ENCODE measurements at places on chromosomes 4 and X.
A peak's percentile ranks its signal among the peaks of the same experiment; 100 is the strongest.

GRCh38 chr4:52979020-52979419 is 116.9 kb downstream of the RASL11B start:
- no peak for DNase-seq

GRCh38 chr4:81604683-81605218 is 133.0 kb upstream of the RASGEF1B start:
- no peak for DNase-seq

DNA sequence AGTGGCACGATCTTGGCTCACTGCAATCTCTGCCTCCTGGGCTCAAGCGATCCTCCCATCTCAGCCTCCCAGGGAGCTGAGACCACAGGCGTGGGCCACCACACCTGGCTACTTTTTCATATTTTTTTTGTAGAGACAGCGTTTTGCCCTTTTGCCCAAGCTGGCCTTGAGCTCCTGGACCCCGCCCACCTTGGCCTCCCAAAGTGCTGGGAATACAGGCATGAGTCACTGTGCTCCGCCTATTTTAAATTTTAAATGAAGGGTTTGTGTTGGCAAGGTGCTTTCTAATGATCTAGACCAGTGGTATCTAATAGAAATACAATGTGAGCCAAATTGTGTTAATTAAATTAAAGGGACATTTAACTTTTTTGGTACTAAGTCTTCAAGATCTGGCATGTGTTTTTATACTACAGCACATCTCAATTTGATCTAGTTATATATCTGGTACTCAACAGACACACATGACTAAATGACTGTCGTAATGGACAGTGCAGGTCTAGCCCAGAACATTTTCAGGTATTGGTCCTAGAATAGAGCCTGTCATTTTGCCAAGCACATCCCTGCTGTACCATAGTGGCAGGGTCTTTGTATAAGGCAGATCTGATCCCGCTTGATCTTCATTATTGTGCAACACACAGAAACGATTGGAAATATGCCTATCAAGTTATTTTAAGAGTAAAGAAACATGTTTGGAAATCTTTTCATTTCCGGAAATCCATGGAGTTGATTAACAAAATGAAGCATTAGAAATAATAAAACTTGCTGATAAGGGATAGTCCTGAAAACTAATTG is 7.3 kb downstream of the PGK1 start:
- no peak for DNase-seq

DNA sequence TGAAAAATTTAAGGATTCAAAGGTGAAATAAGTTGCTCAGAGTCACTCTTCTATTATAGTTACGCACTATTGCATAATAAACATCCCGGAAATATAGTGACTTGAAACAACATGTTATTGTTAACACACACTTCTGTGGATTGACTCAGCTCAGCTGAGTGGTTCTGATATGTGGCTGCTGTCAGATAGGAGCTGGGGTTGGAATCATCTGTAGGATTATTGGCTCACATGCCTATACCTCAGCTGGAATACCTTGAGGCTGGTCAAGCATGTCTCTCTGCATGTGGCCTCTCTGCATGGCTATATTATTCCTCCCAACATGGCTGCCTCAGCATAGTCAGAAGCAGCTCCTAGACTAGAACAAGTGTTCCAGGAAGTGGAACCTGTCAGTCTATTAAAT is 486.7 kb upstream of the MAGEB2 start:
- DNase-seq = no peak

- DNase-seq = no peak
Measured at GRCh38 chrX:53882331-53882730, 161.9 kb downstream of the PHF8 start.

DNA sequence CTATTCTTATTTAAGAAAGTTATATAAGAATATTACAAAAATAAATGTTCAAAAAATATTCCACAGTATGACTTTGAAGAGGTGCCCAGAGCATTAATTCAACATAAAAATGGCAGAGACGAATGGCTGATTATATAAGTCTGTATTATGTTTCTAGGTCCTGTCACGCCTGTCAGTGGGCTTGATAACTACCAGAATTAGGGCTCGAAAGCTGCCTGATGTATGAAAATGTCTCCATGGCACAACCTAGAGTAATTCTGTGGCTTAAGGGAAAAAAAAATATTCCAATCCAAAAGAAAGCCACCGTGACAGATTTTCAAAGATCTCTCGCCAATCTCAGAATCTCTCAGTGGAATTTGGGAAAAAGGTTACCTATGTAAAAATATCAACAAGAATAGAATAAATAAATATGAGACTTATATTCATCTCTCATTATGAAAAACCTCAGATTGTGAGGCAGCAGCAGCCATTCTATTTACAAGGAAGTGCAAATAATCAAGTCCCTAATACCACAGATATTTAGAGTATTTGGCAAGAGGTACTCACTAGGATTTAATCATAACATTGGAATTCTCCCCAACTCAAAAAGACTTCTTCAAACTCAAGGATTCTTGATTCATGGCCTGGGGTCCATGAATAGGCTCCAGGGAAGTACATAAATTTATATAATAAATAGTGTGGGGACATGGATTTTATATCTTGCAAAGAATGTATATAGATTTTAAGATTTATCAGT is 489.1 kb upstream of the INTU start:
- DNase-seq = no peak

DNA sequence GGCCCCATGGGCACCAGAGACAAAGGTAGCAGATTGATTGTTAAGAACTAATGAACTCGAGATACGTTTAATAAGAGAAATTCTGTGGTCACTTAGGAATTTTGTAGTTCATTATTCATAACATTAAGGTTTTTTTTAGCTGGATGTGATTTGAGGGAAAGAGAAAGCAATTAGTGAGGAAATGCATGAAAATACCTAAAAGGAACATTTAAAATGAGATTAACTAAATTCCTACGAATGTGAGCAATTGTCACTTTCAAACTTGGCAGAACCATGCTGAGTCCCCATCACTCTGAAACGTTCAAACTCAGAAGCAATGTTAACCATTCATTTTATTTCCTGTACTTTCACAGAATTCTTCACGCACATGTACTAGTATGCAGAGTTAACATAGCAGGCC is 5.9 kb downstream of the PRMT9 start:
- no peak for DNase-seq

GRCh38 chr4:156085100-156085499 is 131.4 kb upstream of the CTSO start:
- no peak for DNase-seq

- DNase-seq = no peak
Measured at GRCh38 chr4:186924723-186925122, 201.1 kb upstream of the FAT1 start.

- DNase-seq = no peak
Measured at GRCh38 chrX:40385256-40385655, 195.5 kb upstream of the ATP6AP2 start.

DNA sequence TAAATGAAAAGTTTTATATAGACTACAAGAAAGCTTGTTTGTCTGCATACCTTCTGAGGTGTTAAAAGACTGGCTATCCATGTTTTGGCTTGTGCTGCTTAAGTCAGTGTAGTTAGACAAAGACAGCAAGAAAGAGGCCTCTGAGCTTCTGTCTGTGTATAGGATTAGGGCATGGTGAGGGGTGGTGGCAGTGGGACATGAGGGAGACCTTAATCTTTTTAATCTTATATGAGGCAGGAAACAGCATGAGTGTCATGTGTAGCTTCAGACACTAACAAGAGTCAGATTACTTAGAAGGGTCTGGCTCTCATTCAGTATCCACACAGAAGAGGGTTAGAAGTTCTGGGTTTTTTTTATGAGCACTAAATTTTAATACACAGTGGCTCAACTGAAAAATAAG is 213.3 kb downstream of the GABRG1 start:
- no peak for DNase-seq

DNA sequence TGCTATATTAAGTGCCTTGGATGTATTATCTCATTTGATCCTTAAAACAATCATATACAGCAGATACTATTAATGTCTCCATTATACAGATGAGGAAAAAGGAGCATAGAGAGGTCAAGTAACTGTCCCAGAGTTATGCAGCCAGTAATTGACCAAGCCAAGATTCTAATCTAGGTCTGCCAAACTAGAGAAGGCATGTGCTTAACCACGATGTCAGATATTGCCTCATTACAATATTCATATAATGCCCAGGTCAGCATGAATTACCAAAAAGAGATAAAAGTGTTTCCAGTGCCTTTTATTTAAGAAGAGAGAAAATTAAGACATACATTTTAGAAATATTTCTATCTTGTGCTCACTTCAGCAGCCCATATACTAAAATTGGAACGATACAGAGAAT is 7.1 kb downstream of the ARHGEF6 start:
- no peak for DNase-seq

- no peak for DNase-seq
Measured at GRCh38 chr4:36281384-36282106, at the start of gene DTHD1. Gene DTHD1 (plus strand): TSS chr4:36281616. CDS start chr4:36281759, 143 bp downstream.

DNA sequence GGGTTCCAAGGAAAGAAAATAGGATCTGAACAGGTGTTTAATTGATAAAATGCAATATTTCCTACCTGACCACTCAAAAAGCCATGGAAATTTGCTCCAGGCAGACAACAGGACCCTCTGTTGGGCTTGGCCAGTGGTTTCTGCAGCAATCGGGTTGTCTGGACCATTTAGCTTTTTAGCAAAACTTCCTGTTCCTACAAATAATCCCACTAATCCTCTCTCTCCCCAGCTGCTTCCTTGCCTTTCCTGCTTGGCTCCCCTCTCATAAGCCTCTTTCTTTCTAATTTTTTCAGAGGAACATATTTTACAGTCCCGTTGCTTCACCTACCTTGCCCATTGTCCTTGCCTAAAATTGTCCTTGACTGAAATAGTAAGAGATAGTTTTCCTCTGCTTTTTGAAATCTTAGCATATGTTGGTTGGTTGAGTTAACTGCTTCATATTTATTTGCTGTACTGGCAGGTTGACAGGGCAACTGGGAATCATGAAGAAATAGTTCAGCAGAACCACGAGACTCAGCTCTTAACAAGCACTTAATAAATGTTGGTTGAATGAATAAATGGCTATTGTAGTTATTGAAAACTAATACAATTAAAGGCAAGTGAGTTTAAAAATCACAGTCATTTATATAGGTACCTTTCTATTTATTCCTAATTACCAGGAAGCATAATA is 259.8 kb downstream of the KCNIP4 start:
- DNase-seq = no peak

GRCh38 chrX:13092455-13092941 is 48.1 kb upstream of the FAM9C start:
- no peak for DNase-seq

DNA sequence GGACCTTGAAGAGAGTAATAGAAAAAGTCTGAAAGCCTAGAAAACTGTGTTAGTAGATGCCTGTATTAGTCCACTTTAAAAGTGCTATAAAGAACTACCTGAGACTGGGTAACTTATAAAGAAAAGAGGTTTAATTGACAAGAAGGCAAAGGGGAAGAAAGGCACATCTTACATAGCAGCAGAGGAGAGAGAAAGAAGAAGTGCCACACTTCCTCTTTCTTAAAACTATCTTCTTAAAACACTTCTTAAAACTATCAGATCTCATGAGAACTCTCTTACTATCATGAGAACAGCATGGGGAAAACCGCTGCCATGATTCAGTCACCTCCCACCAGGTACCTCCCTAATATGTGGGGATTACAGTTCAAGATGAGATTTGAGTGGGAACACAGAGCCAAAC is 18.8 kb upstream of the COL25A1 start:
- no peak for DNase-seq

DNA sequence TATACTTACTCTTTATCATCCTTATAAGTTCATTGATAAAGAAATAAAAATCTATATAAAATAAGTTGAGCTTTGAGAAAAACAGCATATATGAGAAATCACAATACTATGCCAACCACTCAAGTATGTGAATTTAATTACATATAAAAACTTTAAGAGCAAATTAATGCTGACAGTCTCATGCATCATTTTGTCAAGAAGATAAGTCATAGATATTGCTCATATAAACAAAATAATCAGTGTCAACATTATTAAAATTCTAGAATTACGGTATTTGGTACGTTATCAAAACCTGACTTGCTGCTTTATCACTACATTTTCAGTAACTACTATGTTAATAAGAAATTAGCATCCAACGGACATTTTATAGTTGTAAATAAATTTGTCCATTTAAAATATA is 111.2 kb downstream of the FBXO8 start:
- DNase-seq = no peak

GRCh38 chrX:38515291-38515690 is 46.1 kb upstream of the TSPAN7 start:
- DNase-seq = no peak

DNA sequence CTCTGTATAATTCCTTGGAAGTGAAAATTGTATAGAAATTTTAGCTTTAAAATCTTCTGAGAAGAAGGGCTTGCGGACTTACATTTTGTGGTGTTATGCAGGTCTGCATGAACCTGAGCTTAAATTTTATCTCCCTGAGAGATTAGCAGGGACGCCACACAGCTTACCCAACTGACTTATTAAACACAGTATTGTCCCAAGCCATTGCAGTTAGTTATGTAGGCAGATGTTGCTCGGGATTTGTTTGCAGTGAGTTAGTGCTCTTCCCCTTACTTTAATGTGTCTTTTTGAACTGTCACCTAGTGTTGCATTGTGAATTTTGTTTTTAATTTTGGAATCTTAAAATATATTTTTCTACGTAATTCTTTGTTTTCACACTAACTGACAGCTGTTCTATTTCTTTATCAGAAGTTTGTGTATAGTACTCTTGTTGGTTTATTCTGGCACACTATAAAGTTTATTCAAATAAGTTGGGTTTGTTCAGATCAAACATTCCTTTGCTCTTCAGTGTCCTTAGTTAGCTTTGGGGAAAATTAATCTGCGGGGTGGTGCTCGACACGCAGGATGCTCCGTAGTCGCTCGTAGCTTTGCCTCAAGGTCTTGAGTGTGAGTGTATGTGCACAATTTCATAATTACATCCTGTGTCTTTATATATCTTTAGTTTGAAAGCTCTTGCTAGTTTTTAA is 145.4 kb downstream of the STIM2 start:
- DNase-seq = no peak

DNA sequence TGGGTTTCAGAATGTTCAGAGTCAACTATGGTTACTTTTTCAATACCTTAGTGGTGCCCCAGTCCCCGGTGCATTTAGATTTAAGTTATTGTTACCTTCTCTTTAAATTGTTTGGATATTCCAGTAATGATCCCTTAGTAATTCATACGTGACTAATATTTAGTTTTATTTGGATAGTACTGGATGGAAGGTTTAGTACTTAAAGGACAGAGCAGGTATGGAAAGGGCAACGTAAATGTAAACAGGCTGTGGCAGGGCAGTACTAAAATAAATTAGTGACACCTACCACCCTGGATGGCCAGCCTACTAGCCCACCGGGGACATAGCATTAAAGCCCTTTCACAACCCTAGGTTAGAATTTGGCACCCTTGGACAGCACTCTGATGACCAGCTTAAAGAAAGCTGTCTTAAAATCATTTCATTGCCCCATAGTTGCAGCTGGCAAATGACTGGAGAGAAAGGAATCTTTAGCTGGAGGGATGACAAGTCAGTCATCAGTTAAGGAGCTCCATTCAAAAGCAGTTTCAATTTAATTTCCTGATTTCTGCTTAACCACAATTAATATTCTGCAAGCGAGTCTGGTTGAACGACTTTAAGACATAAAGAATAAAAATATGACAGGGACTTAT is 16.4 kb downstream of the PLP1 start:
- DNase-seq = peak; percentile 60

- DNase-seq = no peak
Measured at GRCh38 chr4:77413766-77414165, 191.9 kb upstream of the CXCL13 start.
